Dermis blood vessel endothelial cell (primary cell): ENCODE measurements at places on chromosomes 4 and X. TPM values are rescaled to one million over a fixed set of nuclear protein-coding genes. Genes with fewer than 3 reads are reported as not detected.

RNF128 gene
- 0.09 and 0.17 TPM in 2 replicates for total RNA-seq

LUZP4 gene
- not detected in 2 replicates for total RNA-seq

- no peak for DNase-seq
Observed at GRCh38 chr4:153904011-153904410, 115.1 kb upstream of the SFRP2 start.

DNA sequence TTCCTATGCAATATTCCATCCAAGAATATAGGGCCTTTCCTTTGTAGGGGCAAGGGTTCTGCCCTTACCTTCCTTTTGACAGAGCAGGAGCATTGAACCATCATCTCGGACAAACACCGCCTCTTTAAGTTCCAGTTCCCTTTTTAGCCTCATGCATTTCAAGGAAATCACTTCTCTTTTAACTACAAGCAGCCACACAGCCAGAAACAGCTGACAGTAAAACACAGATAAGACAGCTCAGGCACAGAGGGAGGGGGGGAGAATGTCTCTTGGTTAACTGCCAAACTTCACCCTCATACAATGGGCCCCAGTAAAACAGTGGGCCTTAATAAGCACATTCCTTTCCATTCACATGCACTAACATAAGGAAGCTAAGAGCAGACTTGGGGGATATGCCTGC, 648.3 kb downstream of the GABRG1 start:
- DNase-seq = no peak

CTPS2 gene
- 16.5 and 20.8 TPM in 2 replicates for total RNA-seq

DSPP gene
- total RNA-seq = not detected in 2 replicates

DNA sequence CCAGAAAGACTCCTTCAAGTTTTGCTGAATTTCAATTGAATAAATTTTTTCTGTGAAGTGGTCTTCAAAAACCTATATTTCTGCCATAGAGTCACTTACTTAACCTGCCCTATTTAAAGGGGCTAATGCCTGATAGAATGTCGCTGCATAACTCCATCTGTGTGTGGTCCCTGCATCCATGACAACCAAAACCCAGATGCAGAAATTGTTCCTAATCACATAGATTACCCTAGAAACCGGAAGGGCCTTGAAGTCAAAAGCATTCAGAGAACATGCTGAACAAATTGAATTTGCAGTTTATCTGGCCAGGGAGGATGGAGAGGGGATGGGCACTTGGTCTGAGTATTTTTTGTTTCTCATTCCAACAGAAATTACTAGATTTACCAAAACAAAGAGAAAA, 1.5 kb upstream of the PARM1 start:
- no peak for DNase-seq

DNA sequence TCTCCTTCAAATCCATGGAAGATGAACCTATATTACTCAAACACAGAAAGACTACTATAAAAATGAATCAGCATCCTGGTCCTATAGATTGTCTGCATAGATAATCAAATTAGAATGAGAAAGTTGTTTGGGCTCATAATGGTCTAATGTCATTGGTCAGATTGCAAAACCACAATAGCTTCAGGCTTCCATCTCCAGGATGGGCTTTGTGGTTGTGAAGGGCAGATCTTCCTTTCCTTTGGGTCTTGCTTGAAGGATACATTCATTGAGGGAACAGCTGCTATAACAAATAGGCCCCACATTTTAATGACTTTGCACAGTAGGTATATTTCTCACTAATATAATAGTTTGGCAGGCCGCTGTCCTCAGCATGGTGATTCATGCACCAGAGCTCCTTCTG, 94.3 kb downstream of the REPS2 start:
- DNase-seq = no peak

GRCh38 chrX:109943092-109943739, 59.7 kb upstream of the TMEM164 start:
- no peak for DNase-seq

DNA sequence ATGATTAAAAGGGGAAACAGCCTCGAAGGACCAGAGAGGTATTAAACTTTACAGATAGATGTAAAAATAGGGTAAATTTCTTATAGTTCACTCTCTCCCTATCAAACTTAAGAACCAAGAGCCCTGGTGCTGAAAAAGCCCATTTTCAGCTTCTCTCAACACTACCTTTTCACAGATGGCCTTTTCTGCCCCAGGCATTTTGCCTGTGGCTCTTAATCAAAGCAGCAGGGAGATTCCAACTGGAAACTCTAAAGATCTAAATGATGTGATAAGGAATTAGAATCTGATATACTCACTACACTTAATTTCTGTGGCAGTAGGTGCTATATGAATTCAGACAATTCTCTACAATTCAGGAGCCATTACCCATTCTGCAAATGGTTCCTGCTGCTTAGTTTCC, 60.0 kb downstream of the AMMECR1 start:
- no peak for DNase-seq

TSPAN6 gene
- total RNA-seq = 56.4 and 79.0 TPM in 2 replicates

IL1RAPL2 gene
- total RNA-seq = not detected in 2 replicates

ARR3 gene
- not detected in 2 replicates for total RNA-seq

- no peak for DNase-seq
Observed at GRCh38 chrX:2577844-2578466, 77.2 kb upstream of the DHRSX start.

CLDN24 gene
- not detected in 2 replicates for total RNA-seq

- peak; percentile 19 for DNase-seq
Observed at GRCh38 chr4:26020881-26021280, 106.9 kb downstream of the SMIM20 start.

RNF175 gene
- 0.37 TPM in 1 of 2 replicates, not detected in the other for total RNA-seq

- no peak for DNase-seq
Observed at GRCh38 chr4:46393606-46394005, 3.7 kb upstream of the GABRA2 start.

FAM184B gene
- total RNA-seq = not detected in 2 replicates

NALF2 gene
- total RNA-seq = 0.05 and 2.9 TPM in 2 replicates

- no peak for DNase-seq
Observed at GRCh38 chrX:125198546-125198945, 121.1 kb upstream of the TEX13C start.

GRCh38 chr4:140426610-140427105, 790 bp downstream of the CLGN start:
- DNase-seq = peak; percentile 10

DNA sequence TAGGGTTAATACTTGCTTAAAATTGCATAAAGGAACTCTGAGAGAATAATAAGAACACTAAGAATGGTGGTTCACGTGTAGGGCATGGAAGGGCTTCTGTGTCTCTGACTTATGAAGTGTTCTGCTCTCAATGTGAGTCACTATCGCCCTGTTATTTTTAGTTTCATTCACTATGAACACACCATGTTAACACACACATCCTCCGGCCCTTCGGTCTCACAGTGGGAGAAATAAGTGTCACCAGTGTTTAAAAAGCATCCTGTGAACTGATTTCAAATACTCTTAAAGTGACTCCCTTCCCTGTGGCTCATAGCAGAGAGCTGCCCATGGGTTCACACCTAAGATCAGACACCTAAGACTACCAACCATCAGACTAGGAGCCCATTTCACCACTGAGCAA, 33.8 kb upstream of the FGFBP2 start:
- no peak for DNase-seq

BEND2 gene
- under 0.01 TPM in 1 of 2 replicates, not detected in the other for total RNA-seq

DNA sequence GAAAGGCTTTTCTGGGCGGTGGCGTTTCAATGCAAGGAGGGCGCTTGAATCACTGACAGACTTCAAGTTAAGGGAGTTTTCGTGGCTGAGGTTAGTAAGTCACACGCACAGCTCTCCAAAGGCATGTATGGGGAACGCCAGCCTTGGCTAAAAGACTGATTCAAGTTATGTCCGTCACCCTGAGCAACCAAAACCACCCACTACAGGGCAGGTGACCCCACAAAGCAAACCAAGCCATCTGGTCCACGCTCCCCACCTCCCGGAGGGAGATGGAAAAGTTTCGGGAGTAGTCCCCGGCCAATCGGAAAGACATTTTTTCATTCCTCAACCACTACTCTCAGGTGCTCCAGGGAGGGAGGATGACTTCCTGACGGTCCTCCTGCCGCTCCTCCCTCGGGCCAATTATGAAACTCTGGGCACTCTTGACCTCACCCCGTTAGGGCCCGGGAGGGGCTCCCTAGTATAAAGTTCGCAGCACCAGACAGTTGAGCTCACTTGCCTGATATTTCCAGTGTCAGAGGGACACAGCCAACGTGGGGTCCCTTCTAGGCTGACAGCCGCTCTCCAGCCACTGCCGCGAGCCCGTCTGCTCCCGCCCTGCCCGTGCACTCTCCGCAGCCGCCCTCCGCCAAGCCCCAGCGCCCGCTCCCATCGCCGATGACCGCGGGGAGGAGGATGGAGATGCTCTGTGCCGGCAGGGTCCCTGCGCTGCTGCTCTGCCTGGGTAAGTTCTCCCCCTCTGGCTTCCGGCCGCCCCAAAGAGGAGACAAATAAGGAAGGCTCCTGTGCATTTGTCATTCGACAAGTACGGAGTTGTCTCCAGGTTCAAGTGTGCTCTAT, at the start of gene EREG:
TSS of gene EREG (plus strand) at position 494 of the 840 bp plus-strand sequence. CDS start at position 658, 164 bp downstream.
- peak; percentile 35 for DNase-seq

DNA sequence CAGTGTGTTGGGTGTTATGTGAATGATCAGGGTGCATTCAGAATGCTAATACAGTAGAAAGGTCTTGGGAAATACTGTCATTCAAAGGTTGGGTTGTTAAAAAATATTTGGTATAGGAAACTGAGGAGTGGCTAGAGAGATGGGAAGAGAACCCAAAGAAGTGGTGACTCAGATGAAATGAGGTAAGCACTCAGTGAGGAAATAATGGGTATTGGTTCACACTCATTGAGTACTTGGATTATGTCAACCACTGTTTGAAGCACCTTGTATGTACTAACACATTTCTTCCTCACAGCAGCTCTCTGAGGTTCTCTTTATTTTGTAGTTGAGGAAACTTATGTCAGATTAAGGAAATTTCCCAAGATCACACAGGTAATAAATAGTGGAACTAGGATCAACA, 40.8 kb upstream of the NUDT6 start:
- no peak for DNase-seq

CLCN4 gene
- total RNA-seq = 6.5 and 9.6 TPM in 2 replicates

GRCh38 chrX:120999413-120999812, 13.9 kb upstream of the CT47A1 start:
- no peak for DNase-seq

DNA sequence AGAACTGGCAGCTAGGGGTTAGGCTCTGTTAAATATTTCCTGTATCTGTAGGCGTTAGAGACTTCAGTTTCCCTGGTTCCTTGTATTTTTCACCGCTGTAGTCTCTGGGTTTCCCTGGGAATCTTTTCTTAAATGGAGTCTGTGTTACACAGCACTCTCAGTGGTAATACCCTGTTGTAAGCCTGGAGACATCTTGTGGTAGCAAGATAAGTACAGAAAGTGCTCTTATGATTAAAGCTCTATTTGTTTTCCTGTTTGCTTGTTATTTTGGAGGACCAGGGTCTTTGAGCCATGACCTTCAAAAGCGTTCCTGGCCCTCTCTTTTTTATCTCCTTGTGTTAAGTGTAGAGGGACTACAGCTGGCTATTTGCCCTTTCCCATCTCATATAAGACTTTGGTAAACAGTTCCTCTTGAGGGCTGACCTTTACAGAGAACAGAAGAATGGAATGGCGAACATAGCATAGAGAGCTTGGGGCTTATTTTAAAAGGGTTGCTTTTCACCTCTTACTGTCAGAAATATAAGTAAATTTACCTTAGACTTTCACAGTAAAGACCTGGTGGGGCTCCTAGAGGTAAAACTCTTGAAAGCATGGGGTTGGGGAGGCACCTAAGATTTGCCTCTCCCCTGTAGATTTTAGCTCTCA, 782.5 kb downstream of the FAT4 start:
- no peak for DNase-seq

DNA sequence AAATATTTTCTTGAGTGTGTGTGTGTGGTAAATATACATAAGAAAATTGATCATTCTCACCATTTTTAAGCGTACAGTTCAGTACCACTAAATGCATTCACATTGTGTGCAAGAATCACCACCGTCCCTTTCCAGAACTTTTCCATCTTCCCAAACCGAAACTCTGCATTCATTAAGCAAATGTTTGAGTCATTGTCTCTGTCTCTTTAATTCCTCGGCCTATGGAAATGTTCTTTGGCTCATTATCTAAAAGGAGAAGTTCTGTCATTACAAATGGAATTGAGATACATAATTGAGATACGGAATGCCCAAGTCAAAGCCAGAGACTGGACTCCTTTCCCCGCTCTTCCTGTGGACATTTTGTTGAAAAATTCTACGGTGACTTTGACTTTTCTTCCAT, 168.9 kb downstream of the DCLK2 start:
- no peak for DNase-seq

DNA sequence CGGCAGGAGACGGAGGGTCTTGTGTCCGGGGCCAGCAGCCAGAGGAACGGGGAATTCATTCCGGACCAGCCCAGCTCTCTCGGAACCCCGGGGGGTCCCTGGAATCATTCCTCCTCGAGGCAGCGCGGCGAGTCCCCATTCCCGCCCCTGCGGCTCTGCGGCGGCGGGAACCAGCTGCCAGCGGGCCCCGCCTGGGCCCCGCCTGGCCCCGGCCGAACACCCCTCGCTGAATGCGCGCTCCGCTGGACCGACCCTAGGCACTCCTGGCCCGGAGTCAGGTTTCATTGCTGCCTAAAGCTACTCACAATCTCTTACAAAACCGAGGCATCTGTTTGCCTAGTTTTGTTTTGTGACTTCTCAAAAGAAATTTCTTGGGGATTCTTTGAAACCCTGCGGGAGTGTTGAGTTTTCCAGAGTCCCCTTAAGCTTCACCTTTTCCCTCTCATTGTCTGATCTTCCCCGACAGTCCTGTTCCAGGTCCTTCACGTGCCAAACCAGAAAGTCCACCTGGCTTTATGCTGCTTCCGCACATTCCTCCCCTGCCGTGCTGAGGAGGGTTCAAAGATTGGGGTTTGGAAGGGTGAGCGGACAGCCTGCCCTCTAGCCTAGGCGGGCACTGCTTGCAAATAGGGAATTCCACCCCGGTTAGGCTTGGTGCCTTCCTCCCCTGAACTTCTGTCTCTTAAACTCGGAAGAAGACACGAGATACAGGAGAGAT, 789 bp downstream of the ARHGAP10 start:
- peak; percentile 46 for DNase-seq

GRCh38 chr4:183399616-183400015, 44.8 kb upstream of the CDKN2AIP start:
- DNase-seq = no peak

DNA sequence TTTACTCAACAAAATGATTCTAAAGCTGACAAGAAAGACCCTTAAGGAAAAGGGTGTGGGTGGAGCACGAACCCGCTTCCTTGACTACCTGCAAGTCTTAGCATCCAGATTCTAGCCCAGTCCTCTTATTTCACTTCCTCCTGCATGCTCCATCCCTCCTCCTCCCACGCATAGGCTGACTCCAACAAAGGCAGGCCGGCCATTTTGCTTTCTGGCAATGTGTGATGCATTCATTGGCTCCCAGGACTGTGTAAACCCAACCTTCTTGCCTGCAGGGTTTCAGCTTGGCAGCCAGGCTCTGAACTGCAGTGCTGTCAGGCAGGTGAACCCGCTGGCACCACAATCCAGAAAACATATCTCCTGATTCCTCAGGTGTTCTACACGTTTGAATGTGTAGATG, 39.3 kb downstream of the RTL9 start:
- no peak for DNase-seq

GRCh38 chr4:138919094-138919936, 96.3 kb upstream of the NOCT start:
- peak; percentile 87 for DNase-seq
